ENCODE measurements at places on chromosomes 11 and 22. TPM values are rescaled to one million over a fixed set of nuclear protein-coding genes. Genes with fewer than 3 reads are reported as not detected.

PANX2 gene
- 4.4 TPM for total RNA-seq

VSIG2 gene
- total RNA-seq = not detected

FXYD2 gene
- not detected for total RNA-seq

NXPE2 gene
- total RNA-seq = not detected

MFRP gene
- total RNA-seq = not detected

- no peak for DNase-seq
Observed at GRCh38 chr11:47378836-47379170, 456 bp upstream of the SPI1 start.

DNA sequence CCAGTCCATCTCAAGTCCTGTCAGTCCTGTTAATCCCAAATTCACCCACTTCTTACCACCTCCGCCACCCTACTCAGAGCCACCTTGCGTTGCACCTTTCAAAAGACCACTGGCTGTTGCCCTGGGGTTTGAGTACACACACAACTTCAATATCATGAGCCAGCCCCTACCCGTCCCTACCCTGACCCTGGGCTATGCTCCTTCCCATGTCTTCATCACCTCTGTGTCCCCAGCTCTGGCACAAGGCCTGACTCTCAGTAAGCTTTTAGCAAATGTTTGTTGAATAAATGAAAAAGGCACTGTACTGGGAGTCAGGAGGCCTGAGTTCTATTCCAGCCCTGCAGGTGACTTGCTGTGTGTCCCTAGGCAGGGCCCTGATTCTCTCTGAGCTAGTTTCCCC lies 26.5 kb downstream of the OTOG start:
- no peak for DNase-seq

GRCh38 chr22:22479116-22479515 lies 29.4 kb downstream of the ZNF280B start:
- DNase-seq = no peak

GRCh38 chr11:70383664-70384565 lies 14.4 kb upstream of the CTTN start:
- DNase-seq = no peak

Data from mammary epithelial cell (primary cell).